Activated CD4-positive, alpha-beta T cell treated with anti-CD3 and anti-CD28 coated beads, Interleukin-2, amount 10 ng/mL, durations not matched to agents 7 days and 5 days (primary cell): ENCODE measurements at places on chromosomes 5 and 9.
A peak's percentile ranks its signal among the peaks of the same experiment; 100 is the strongest.

DNA sequence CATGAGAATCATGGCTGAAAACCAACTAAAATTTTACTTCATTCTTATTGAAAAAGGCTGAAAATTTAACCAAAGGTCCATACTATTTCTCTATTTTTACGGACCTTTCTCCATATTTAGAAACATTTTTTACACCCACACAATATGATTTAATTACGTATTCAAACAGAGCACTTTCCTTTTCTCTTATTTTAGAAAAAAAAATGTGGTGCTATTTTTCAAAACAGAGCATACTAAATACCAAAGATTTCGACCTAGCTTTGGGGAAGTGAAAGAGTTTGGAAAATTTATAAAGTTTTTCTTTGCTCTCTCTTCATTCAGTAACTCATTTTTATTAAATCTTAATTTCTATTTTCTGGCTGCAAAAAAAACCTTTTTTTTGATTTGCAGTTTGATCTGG, 38.1 kb downstream of the RNF145 start:
- DNase-seq, result no peak

- no peak for DNase-seq
Measured at GRCh38 chr5:174552428-174552827, 172.0 kb upstream of the MSX2 start.

GRCh38 chr5:80037366-80037765, 2.2 kb downstream of the THBS4 start:
- DNase-seq, result no peak

GRCh38 chr5:56527174-56527573, 288.2 kb upstream of the MAP3K1 start:
- no peak for DNase-seq

DNA sequence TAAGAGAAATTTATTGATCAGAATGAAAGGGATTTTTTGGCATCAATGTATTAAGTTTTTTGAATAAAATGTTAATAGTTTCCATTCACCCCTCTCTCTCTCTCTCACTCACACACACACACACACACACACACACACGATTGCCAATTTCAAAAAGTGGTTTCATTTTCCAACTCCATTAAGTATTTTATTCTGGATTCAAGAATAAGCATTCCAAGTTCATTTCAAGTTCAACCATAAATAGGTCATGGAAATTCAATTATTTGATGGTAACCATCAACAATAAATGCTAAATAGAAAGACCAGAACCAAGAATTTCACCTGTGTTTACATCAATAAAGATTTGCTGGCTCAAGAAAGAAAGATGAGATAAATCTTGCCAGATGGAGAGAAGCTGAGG, 171.6 kb downstream of the ADAMTS12 start:
- no peak for DNase-seq

DNA sequence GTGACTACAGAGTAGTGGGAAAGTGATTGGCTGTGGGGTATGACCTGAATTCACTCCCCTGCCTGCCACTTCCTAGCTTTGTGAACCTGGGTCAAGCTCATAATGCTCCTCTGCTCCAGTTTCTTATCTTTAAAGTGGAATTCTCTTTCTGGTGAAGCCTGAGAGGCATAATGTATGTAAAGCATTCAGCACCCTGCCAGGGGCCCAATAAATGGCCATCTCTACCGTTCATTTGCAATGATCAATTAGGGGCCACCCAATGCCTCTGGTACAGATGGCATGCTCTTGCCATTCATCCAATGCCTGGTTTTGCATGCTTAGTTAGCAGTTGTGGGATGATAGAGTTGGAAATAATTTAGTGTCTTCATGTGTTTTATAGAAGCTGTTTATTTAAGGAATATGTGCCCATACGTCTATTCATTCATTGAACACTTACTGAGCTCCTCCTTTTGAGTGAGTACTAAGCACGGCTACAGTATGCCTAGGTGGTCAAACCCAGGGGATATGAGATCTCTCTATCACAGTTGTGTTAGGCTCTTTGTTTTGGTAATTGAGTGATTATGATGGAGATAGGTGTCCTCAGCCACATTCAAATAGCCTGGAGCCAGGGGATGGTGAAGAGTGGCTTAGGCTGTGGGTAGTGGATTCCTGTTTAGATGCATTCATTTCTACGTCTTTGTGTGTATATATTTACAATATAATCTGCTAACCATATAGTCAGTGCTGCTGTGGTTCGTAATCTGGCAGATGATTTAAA, 15.3 kb downstream of the ZNF462 start:
- no peak for DNase-seq

DNA sequence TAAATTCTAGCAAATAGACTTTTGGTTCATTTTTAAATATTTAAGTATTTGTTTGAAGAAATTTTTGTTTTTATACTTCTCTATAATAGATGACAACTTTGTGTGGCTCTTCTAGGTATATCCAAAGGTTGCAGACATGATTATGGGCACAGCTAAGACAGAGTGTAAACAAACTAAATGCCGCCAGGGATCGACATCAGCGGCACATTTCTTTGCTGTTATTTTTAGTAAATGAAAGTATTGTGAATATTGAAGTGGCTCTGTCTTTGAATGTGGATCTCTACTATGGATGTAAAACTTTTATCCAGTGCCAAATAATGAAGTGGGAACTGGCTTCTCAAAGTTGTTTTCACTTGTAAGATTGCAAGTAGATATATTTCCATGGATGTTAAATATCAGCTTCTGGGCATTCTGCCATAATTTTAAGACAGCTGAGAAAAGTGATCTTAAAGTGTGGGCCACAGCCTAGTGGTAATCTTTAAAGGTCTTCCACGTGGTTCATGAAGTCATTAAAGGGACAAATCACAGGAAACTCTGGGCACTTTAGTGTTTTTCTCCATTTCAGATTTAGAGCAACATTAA, 589.9 kb downstream of the ZNF608 start:
- no peak for DNase-seq

DNA sequence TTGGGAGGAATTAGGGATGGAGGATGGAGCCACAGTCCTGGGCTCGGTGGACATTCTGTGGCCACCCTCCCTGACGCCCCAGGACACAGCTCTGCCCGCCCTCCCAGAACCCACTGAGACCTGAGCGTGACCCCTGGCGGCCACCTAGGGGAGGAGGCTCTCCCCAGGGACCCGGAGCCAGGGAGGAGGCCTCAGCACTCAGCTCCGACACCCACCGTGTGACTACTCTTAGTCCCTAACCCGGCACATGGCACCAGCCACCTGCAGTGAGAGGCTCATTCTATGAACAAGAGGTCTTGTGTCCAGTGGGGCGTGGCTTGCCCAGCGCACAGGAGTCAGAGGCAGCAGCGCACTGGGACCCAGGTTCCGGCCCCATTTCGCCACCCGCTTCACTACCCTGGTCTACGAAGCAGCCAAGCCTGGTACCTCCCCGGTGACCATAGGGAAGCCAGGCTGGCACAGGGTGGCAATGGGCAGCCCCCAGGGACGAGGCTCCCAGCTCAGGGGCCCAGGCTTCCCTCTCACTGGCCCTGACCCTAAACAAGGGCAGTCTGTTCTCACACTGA, 10.2 kb downstream of the SARDH start:
- no peak for DNase-seq

GRCh38 chr9:89661391-89661949, 56.7 kb downstream of the GADD45G start:
- DNase-seq, result no peak

DNA sequence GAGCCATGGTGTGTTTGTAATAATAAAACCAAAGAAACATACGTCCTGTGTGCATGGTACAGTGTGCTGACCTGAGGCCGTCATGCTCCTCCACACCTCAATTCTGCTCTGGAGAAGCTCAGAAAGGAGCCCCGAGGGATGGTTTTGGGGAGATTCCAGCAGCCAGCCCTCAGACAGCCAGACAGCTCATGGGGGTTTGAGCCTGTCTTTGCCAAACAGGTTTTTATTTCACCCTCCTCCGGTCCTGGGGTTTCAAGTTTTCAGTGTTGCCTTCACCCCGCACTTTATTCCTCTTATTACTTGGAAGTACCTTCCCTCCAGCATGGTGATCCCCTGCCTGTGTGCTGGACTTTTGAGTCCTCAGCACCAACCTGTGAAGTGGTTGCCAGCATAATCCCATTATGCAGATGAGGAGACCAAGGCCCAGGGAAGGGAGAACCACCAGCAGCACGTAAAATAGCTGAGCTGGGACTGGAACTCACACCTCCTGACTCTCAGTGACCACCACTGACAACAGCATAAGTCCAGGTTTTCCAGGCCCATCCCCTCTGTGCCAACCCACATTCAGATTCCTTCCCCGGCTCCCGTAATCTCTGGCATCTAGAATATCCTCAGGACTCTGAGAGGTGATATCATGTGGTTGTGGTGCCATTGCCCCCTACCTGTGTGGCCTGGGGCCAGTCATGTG, 35.1 kb downstream of the TGFBI start:
- no peak for DNase-seq

GRCh38 chr9:107208121-107208520, 75.0 kb upstream of the RAD23B start:
- DNase-seq, result no peak

GRCh38 chr9:134932171-134932570, 14.5 kb upstream of the FCN1 start:
- DNase-seq, result no peak

DNA sequence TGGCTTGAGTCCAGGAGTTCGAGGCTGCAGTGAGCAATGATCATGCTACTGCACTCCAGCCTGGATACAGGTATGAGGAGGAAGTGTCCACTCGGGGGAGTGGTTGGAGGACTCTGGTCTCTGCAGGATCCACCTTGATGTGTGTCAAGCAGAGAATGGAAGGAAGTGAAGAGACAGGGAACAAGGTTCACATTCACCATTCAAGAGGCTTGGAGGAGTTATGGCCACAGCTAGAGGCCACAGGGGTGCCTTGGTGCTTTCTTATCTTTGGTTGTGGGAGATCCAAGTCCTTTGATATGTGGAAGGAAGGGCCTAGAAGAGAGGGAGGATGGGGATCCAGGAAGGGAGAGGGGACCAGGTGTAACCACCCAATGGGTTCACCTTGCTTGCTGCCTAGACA, 5.4 kb upstream of the CERCAM start:
- no peak for DNase-seq

DNA sequence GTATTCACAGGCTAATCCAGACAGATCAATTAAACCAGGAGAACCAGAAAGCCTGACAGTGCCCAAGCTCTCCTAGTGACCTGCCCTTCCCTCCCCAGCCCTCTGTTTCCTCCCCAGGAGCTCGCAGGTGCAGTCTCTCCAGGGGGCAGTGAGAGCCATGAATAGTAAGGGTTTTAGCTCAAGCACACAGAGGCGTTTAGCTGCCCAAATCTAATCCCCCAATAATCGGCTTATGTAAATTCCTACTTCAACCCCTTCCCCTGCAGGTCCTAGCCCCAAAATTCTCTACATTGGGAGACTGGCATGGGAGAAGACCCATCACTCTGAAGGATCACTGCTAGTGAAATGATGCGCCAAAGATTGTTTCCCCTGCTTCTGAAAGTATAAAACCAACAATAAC, 10.5 kb upstream of the TAL2 start:
- no peak for DNase-seq

DNA sequence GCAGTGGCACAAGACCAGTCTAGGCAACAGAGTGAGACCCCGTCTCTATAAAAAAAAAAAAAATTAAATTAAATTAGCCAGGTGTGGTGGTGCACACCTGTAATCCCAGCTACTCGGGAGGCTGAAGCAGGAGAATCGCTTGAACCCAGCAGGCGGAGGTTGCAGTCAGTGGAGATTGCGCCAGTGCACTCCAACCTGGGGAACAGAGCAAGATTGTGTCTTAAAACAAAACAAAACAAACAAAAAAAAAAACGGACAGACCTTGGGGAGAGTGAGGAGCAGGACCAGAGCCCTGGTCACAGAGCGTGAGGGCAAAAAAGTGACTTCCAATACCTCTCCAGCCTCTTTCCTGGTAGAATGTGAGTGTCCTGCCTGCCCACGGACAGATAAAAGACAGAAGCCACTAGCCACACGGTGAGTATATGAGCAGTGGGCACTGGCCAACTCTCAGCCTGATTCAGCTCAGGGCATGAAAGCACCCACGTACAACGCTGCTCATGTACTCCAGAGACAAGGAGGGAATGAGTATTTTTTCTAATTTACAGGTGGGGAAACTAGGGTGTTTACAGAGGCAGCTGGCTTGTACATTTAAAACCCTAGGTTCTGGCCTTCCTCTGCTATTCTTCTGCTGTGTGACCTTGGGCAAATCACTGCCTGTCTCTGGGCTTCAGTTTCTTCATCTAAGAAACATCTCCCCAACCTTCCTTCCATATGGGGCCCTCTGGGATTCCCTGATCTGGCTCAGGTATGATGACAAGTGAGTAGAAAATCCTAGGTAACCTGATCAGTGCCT, 1.8 kb downstream of the OLFML2A start:
- no peak for DNase-seq

DNA sequence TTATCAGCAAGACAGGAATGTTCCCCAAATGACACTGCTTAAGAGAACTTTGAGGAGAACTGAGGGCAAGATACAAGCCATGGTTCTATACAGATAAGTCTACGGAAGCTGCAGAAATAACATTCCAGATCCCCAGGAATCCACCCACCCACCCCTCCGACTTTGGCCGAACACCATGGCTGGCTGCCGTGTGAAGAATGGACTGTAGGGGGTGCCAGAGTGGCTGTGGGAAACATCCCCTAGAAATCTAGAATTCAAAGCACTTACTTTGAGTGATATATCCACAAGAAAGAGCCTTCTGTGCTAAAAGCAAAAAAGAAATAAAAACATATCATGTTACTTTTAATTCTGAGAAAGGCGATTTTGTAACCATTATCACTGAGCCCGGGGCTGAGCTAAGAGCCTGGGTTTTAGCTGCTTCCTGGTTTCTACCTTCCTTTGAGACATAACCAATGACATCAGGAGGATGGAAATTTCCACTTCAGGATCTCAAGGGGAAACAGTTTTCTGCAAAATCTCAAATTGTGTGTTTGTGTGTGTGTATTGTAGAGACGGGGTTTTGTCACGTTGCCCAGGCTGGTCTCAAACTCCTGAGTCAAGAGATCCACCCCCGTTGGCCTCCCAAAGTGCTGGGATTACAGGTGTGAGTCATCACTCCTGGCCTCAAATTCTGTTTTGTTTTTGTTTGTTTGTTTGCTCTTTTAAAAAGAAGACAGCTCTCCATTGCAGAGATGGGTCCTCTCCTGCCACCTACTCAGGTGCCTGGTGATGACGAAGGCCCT, 36.4 kb downstream of the GGTA1 start:
- DNase-seq, result peak; percentile 12

GRCh38 chr5:91077623-91078022, 305.5 kb downstream of the ARRDC3 start:
- no peak for DNase-seq
